Activated CD4-positive, alpha-beta T cell treated with anti-CD3 and anti-CD28 coated beads, Interleukin-2, amount 10 ng/mL, durations not matched to agents 7 days and 5 days (primary cell): ENCODE measurements at places on chromosomes 3 and 15. TPM values are rescaled to one million over a fixed set of nuclear protein-coding genes. Genes with fewer than 3 reads are reported as not detected.

GRCh38 chr3:152458376-152459117 lies 189.8 kb downstream of the MBNL1 start:
- no peak for DNase-seq

GRCh38 chr3:61425356-61425755 lies 136.0 kb upstream of the PTPRG start:
- DNase-seq, result no peak

The PIGZ gene
- 2.6 TPM for total RNA-seq

GRCh38 chr15:91456921-91457320 lies 356.9 kb downstream of the SV2B start:
- DNase-seq, result no peak

DNA sequence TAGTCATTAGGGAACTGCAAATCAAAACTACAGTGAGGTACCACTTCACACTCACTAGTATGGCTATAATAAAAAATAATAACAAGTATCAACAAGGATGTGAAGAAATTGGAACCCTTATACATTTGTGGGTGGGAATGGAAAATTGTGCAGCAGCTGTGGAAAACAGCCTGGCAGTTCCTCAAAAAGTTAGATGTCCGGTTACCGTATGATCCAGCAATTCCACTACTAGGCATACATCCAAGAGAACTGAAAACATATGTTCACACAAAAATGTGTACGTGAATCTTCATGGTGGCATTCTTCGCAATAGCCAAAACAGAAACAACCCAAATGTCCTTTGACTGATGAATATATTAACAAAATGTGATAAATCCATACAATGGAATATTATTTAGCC lies 187.9 kb upstream of the LYSMD4 start:
- DNase-seq, result no peak

- no peak for DNase-seq
Observed at GRCh38 chr3:127491909-127492308, 98.6 kb downstream of the TPRA1 start.

DNA sequence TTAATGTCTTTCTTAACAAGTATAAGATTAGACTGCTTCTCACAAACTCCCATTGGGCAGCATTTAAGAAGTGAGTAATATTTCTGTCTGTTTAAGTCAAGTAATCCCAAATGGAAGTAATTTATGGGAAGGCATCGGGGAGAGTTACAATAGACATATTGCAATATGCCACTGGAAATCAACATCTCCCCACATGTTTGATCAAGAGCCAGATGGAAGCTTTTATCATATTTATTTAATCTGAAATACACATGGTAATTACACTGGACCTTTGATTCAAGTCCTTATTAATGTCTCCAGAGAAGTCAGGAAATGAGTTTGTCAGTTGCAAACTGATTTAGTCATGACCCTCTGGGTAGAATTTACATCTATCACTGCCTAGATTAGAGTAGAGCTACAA lies 943.8 kb downstream of the VGLL3 start:
- no peak for DNase-seq

DNA sequence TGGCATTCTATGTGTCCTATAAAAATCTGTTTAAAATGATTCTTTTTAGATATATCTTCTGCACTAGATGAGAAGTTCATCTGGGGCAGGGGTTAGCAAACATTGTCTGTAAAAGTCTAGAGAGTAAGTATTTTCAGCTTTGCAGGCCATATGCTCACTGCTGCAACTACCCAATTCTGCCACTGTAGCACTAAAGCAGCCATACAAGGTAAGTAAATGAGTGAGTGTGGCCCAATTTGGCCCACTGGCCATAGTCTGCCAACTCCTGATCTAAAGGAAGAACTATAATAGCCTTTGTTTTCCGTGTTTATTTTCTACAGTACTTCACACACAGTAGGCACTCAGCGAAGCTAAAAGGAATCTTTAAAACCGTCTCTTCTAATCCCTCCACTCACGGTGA lies 42.3 kb downstream of the DLG1 start:
- no peak for DNase-seq

GRCh38 chr3:101151286-101151913 lies 158.2 kb upstream of the ABI3BP start:
- DNase-seq, result no peak

The DLL4 gene
- total RNA-seq, result not detected

DNA sequence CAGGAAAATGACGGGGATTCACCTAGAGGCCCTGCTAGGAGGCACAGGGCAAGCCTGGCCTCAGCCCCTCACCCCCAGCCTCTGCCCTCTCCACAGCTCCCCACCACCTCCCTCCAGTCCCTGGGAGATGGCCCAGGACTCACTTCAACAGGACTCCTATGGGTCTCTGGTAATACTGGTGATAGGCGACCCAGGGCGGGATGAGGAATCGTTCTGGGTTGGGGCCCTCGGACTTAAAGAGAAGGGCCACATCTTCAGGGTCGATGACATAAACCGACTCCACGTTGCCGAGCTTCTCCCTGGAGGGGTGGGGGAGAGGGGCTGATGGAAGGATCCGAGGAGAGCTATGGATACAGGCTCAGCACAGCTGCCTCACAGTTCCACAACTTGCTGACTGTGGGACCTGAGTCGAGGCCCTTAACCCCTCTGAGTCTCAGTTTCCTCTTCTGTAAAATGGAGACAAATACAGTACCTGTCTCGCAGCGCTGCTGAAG lies 19.6 kb downstream of the CYP11A1 start:
- no peak for DNase-seq

DNA sequence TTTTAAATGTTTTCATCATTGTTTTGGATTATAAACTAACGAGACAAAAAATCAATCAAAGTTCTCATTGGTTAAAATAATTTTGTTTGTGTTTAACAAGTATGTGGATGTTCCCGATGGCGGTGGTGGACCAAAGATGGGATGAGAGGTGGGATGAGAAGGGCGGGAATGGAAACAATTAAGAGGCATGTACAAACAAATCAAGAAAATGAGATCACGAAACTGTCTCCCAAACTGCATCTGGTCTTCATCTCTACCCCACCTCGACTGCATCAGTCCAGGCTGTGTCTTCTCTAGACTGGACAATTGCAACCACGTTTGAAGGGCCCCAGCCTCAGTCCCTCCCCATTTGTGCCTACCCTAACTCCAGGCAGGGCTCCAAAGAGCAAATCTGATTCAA lies 56.1 kb downstream of the SLC12A8 start:
- no peak for DNase-seq

- no peak for DNase-seq
Observed at GRCh38 chr3:180934638-180935037, 22.2 kb downstream of the FXR1 start.

DNA sequence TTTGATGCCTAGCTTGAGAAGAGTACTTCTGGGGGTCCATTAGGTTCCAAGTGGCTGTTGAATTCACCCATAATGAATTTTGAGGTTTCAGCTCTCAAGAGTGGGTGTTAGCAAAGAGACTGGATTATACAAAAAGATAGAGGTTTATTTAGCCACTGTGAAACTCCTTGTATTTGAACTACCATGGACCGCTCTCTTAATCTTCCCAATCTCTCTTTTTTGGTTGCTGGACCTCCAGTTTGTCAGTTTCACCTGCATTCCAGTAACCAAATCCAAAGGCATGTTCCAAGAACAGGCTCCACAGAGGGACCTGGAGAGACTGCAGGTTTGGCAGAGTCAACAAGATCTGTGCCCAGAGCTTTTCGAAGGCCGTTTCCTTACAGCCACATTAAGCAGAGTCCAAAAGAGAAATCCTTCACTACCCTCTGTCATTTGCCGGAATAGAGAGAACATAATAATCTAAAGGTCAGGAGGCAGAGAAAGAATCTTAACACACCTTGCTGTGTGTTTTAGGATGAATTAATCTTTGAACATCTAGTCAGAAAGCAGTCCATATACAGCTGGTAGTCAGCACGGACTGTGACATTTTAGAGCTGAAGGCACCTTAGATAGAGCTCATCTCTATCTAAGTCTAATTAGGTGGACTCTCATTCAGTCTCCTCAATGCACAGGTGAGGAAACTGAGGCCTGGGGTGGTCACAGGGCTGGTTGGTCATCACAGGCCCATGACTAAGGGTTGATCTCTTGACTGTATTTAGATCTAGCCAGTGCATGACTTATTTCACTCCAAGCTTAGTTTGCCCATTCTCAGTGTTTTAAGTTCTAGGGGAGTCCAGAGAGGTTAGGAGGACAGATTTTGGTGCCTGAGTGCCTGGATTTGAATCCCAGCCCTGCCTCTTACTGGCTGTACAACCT lies 1.3 kb downstream of the ABHD2 start:
- no peak for DNase-seq

The CMSS1 gene
- 37.2 TPM for total RNA-seq

DNA sequence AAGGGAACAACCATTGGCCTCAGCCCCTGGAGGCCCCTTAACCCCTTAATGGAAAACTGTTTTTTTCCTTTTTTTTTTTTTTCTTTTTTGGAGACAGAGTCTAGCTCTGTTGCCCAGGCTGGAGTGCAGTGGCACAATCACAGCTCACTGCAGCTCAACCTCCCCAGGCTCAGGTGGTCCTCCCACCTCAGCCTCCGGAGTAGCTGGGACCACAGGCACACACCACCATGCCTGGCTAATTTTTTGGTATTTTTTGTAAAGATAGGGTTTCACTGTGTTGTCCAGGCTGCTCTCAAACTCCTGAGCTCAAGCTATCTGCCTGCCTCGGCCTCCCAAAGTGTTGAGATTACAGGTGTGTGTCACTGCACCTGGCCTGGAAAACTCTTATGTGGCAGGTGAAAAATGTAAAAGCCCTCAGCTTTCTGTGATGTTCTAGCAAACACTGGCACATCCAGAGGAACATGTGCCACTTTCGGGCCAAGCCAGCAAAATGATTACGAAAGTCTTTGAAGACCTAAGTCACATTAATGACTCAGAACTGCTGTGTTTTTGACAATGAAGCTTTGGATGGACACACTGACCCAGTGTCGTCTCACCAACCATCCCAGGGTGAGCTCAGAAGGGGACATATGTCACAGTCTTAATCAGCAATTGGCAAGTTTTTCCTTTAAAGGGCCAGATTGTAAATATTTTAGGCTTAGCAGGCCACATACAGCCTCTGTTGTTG lies 189.3 kb upstream of the TPM1 start:
- no peak for DNase-seq

DNA sequence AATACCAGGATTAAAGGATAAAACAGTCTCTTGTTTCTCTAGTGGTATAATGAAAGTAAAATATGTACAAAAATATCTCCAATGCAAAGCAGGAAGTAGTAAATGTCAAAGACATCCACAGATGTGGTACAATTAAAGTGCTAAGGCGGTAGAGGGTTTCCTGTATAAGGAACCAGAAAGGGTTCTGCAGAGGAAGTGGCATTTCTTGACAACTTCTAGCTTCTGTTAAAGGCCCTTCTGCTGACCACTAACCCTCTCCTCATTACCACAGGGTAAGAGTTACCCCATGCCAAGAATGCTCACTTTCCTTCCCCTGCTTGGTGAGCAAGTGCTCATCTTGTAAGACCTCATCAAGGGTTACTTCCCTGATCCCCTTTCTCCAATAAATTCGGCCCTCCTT lies 883.6 kb upstream of the NR2F2 start:
- DNase-seq, result peak; percentile 75

The SEMA6D gene
- not detected for total RNA-seq

The SFMBT1 gene
- total RNA-seq, result 32.2 TPM

DNA sequence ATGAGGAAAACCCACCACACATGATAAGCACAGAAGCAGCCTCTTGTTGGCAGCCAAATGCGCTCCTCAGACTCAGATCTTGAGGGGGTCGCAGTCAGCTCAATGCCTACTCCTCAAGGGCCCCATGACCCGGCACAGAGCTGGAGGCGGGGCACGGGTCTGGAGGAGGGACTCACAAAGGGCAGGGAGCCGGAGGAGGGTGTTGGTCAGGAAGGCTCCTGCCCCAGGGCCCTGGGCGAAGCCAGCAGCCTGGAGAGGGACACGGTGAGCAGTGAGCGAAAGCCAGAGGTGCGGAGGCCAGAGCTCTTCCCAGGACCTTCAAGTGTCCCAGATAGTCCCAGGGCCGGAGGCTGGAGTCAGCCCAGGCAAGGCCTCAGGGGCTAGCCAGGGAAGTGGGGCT lies 9.8 kb downstream of the CACNA2D2 start:
- no peak for DNase-seq

The PPARG gene
- 0.55 TPM for total RNA-seq

The EPHA6 gene
- not detected for total RNA-seq
